Endothelial cell of umbilical vein (primary cell): ENCODE measurements at places on chromosomes 13 and 19. TPM values are rescaled to one million over a fixed set of nuclear protein-coding genes. Genes with fewer than 3 reads are reported as not detected.

DNA sequence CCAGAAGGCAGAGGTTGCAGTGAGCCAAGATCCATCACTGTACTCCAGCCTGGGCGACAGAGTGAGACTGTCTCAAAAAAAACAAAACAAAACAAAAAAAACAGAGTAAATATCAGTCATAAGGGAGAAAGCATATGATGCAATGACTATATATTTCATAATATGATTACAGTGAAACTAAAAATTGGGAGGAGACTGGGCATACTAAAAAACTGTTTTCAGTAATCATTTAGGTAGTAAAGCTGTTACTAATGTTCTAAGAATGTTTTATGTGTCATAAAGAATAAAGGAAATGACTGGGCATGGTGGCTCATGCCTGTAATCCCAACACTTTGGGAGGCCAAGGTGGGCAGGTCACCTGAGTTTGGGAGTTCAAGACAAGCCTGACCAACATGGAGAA lies 15.9 kb downstream of the ZNF573 start:
- H3K27ac ChIP-seq: no peak overlapping the region
- no peaks in the 10 kb centered on the region for H3K36me3 ChIP-seq
- no peaks in the 10 kb centered on the region for H3K4me1 ChIP-seq
- no peaks in the 10 kb centered on the region for H3K27me3 ChIP-seq

DNA sequence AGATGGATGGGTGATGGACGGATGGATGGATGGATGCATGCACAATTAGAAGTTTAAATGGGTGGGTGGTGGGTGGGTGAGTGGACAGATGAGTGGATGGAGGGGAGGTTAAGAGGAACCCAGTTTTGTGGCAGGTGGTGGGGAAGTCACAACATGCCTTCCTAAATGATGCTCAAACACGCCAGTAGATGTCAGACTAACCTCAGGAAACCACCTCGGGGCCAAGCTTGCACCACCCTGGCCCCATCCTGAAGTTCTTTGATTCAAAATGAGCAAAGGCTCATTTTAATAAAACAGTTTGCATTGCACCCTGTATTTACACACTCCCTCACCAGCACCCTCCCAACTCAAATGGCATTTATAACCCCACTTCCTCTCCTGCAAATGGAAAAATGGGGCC lies 91.4 kb upstream of the CACNA1A start:
- DNase-seq: peak; percentile 66
- H3K27ac ChIP-seq: no peak overlapping the region
- no peaks in the 10 kb centered on the region for H3K36me3 ChIP-seq

- DNase-seq: no peak
- H3K27me3 ChIP-seq: peaks cover 3% of the 10 kb centered on the region
- no peaks in the 10 kb centered on the region for H3K36me3 ChIP-seq
- no peak overlapping the region for H3K4me3 ChIP-seq
- H3K27ac ChIP-seq: no peak overlapping the region
- H3K4me1 ChIP-seq: no peaks in the 10 kb centered on the region
Measured at GRCh38 chr13:77387607-77388200, 60.8 kb upstream of the MYCBP2 start.

- no peak overlapping the region for H3K4me3 ChIP-seq
- H3K4me1 ChIP-seq: no peaks in the 10 kb centered on the region
- no peaks in the 10 kb centered on the region for H3K27me3 ChIP-seq
- DNase-seq: no peak
- H3K27ac ChIP-seq: no peak overlapping the region
- no peaks in the 10 kb centered on the region for H3K36me3 ChIP-seq
Measured at GRCh38 chr19:46802152-46802551, 13.8 kb upstream of the SLC1A5 start.

DNA sequence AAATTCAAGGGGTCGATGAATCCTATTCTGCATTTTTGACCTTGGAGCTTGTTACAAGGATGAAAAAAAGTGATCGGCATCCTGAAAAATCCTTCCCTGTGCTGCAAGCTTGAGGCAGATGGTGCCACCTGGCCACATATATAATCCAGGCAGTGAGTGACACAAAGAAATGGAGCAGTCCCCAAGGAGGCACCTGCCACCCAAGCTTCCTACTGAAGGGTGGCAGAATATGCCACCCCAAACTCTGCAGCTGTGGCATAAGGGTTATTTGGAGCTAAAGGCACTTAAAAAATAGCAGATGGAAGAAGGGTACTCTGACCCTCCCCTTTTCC lies 15.4 kb downstream of the TMEM272 start:
- H3K4me1 ChIP-seq: no peaks in the 10 kb centered on the region
- no peak overlapping the region for H3K4me3 ChIP-seq
- no peaks in the 10 kb centered on the region for H3K27me3 ChIP-seq
- DNase-seq: no peak
- no peaks in the 10 kb centered on the region for H3K36me3 ChIP-seq

DNA sequence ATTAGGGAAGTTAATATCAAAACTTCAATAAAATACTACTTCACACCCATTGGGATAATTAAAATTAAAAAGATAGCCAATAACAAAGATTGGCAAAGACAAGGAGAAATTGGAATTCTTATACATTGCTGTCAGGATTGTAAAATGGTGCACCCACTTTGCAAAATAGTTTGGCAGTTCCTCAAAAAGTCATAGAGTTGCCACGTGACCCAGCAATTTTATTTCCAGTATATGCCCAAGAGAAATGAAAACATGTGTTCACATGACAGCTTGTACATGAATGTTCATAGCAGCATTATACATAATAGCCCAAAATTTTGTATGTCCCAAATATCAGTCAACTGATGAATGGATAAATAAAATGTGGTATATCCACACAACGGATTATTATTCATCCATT lies 3.3 kb downstream of the MBD3L1 start:
- H3K27ac ChIP-seq: no peak overlapping the region
- H3K4me3 ChIP-seq: no peak overlapping the region
- no peaks in the 10 kb centered on the region for H3K36me3 ChIP-seq
- H3K27me3 ChIP-seq: no peaks in the 10 kb centered on the region
- H3K4me1 ChIP-seq: no peaks in the 10 kb centered on the region
- DNase-seq: no peak

DNA sequence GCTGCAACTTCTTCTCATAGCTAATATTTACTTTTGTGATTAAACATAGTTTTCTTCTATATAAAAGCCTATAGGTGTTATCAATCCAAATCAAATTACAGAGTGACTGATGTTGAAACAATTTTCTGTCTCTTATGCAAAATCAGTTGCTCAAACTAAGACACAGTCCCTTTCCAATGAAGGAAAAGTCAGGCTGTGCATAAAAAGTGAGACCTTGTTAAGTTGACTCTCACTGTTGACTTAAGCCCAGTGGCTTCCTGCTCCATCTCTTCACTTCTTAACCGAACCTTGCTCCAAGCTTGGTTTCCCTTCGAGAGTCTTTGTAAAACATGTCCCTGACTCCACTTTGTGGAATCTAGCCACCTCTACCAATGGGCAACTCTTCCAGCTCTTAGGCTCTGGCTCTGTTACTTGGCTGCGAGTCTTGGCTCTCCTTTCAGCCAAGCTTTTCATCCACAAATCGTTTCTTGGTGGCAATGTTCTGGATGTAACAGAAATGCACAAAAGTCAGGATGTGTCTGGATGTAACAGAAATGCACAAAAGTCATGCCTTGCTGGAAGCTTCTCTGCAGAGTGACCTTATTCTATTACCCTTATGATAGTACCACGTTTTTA lies 118.9 kb downstream of the LIG4 start:
- no peaks in the 10 kb centered on the region for H3K4me1 ChIP-seq
- no peaks in the 10 kb centered on the region for H3K27me3 ChIP-seq
- H3K27ac ChIP-seq: no peak overlapping the region
- no peaks in the 10 kb centered on the region for H3K36me3 ChIP-seq
- no peak for DNase-seq

- H3K27me3 ChIP-seq: peaks cover 3% of the 10 kb centered on the region
- peak; percentile 21 for DNase-seq
- H3K4me1 ChIP-seq: no peaks in the 10 kb centered on the region
- H3K27ac ChIP-seq: no peak overlapping the region
Measured at GRCh38 chr13:76965759-76966421, 17.6 kb downstream of the ACOD1 start.

DNA sequence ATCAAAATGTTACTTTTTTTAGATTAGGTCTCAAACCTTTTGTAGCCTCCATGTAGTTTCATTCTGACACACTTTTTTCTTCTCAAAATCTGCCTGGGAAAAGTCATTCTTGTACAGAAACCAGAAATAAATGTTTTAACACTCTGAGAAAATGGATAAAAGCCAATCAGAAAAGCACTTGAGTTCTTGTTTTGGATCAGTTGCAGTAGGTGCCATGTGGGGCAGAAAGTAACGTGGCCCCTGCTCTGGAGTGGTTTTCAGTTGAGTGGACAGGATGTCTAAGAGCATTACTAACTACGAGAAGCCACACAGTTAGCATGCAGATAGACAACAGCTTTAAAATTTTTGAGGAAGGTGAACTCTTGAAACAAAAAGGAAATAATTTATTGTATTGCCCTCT lies 19.1 kb downstream of the GPR183 start:
- H3K4me1 ChIP-seq: no peaks in the 10 kb centered on the region
- DNase-seq: no peak
- no peak overlapping the region for H3K4me3 ChIP-seq
- no peaks in the 10 kb centered on the region for H3K36me3 ChIP-seq
- no peaks in the 10 kb centered on the region for H3K27me3 ChIP-seq

DNA sequence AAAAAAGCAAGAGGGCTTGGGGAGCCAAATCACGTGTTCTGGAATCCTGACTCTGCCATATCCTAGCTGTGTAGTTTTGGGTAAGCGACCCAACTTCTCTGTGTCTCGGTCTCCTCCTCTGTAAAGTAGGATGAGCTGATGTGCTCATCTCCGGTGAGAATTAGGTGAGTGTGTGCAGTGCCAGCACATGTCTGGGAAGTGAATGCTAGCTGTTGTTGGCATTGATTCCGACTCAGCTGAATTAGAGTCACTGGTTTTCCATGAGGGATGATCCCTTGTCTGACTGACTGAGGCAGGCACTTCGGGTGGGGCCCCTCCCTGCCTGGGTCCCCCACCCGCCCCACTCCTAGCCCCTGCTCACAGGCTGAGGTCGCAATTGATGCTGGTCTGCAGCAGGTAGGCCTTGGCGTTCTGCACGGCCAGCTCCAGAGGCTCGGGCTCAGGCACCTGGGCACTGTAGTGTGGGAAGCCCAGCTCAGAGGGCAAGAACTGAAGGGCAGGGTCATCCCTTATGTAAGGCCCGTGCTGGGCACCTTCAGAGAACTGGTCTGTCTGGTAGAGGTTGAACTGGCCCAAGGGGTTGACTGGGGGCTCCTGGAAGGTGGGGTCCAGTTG lies 835 bp downstream of the RSPH6A start:
- H3K4me3 ChIP-seq: no peak overlapping the region
- no peak overlapping the region for H3K27ac ChIP-seq
- H3K36me3 ChIP-seq: no peaks in the 10 kb centered on the region
- H3K4me1 ChIP-seq: peaks cover 22% of the 10 kb centered on the region
- DNase-seq: no peak

- no peak overlapping the region for H3K4me3 ChIP-seq
- peaks cover 25% of the 10 kb centered on the region for H3K27me3 ChIP-seq
- H3K27ac ChIP-seq: no peak overlapping the region
- no peak for DNase-seq
Measured at GRCh38 chr19:7597689-7598088, 2.0 kb downstream of the CAMSAP3 start.

GRCh38 chr19:1567116-1567847 lies 843 bp downstream of the MEX3D start:
- DNase-seq: peak; percentile 33
- H3K27me3 ChIP-seq: no peaks in the 10 kb centered on the region
- H3K36me3 ChIP-seq: peaks cover 3% of the 10 kb centered on the region

DNA sequence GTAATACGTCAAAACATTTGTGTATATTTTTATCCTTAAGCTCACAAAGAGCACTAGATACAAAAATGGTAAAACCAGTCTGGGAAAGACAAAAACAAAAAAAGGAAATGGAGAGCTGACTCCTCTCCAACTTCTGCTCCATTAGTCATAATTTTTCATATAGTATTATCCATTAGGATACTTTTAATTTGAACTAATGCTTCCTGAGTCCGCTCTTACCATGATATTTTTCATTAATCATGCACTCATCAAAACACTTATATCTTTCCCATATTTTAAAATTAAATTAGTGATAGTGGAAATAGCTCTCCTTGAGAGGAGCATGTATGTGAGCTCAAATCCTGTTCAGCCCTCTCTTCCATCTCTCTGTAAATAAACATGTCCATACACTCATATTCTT lies 1093.0 kb upstream of the MIR17HG start:
- DNase-seq: no peak
- no peak overlapping the region for H3K27ac ChIP-seq
- H3K36me3 ChIP-seq: no peaks in the 10 kb centered on the region
- H3K4me3 ChIP-seq: no peak overlapping the region

GRCh38 chr19:45496349-45496953 lies 396 bp downstream of the RTN2 start:
- no peak overlapping the region for H3K27ac ChIP-seq
- H3K4me1 ChIP-seq: peaks cover 27% of the 10 kb centered on the region
- peak overlapping the region; percentile 40 for H3K4me3 ChIP-seq
- H3K36me3 ChIP-seq: no peaks in the 10 kb centered on the region
- H3K27me3 ChIP-seq: peaks cover 16% of the 10 kb centered on the region
- peak; percentile 29 for DNase-seq

DNA sequence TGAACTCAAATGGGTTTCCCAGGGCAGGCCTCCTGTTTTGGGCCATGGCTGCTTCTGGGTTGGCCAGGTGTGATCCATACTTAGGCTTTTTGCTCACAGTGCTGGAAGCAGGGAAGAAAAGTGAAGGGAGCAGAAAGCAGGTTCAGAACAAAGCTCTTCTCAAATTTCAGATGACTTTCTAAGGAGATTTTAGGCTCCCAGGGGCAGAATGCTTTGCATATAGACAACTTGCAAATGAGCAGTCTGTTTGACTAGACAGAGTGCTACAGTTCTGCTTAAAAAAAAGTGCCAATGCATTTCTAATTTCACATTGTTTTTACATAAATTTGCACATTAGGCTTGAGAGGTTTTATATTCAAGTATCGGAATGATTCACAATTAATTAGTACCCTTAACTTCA lies 2.6 kb upstream of the SLC10A2 start:
- no peaks in the 10 kb centered on the region for H3K4me1 ChIP-seq
- no peaks in the 10 kb centered on the region for H3K27me3 ChIP-seq
- no peak overlapping the region for H3K4me3 ChIP-seq
- H3K27ac ChIP-seq: no peak overlapping the region

GRCh38 chr13:113769106-113769505 lies 10.1 kb downstream of the TMEM255B start:
- DNase-seq: no peak
- no peak overlapping the region for H3K27ac ChIP-seq
- peaks cover 19% of the 10 kb centered on the region for H3K36me3 ChIP-seq

GRCh38 chr19:43759515-43759914 lies 4.8 kb upstream of the SMG9 start:
- DNase-seq: peak; percentile 37
- no peak overlapping the region for H3K27ac ChIP-seq
- H3K4me3 ChIP-seq: no peak overlapping the region
- no peaks in the 10 kb centered on the region for H3K27me3 ChIP-seq
- peaks cover 24% of the 10 kb centered on the region for H3K4me1 ChIP-seq

- no peak overlapping the region for H3K4me3 ChIP-seq
- no peaks in the 10 kb centered on the region for H3K36me3 ChIP-seq
- no peaks in the 10 kb centered on the region for H3K4me1 ChIP-seq
- DNase-seq: no peak
- no peaks in the 10 kb centered on the region for H3K27me3 ChIP-seq
Measured at GRCh38 chr13:37539170-37539569, 59.4 kb downstream of the POSTN start.

- no peaks in the 10 kb centered on the region for H3K36me3 ChIP-seq
- no peak overlapping the region for H3K4me3 ChIP-seq
- no peaks in the 10 kb centered on the region for H3K27me3 ChIP-seq
Measured at GRCh38 chr19:56211718-56212117, 9.6 kb downstream of the ZSCAN5C start.

Gene BCL2L12
- total RNA-seq: 52.4 and 58.5 TPM in 2 replicates

Gene EFNA2
- total RNA-seq: 1.1 and 2.5 TPM in 2 replicates

Gene FAM216B
- total RNA-seq: not detected in 2 replicates

Gene ZNF77
- total RNA-seq: 5.9 and 7.0 TPM in 2 replicates

Gene CLIP3
- total RNA-seq: 21.0 and 24.4 TPM in 2 replicates

Gene FFAR1
- total RNA-seq: not detected in 2 replicates

Gene OLFM4
- not detected in 2 replicates for total RNA-seq

Gene IRGC
- not detected in 2 replicates for total RNA-seq
